ENCODE measurements at places on chromosomes 5 and 9.

GRCh38 chr5:78518365-78519197 is 130.0 kb downstream of the LHFPL2 start:
- DNase-seq: no peak

GRCh38 chr9:20473515-20474013 is 148.7 kb downstream of the MLLT3 start:
- no peak for DNase-seq

DNA sequence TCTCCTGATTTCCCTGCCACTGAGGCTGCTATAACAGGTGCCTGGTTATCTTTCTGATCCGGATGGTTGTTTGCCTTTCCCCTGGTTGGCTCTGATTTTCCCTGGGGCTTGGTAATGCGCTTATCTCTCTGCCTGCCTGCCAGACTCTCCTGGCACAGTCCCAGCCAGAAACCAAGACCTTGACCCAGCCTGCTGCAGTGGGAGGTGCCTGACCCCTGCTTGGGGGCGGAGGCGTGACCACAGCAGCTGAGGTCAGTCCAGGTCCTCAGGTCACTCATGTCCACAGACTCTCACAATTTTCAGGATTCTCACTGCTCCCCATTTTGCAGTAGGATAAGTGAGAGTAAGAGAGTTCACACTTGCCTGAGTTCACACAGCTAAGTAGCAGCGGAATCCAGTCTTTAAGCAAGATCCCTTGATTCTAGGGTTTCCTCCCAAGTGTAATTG is 24.4 kb upstream of the SYNPO start:
- no peak for DNase-seq

- DNase-seq: no peak
Measured at GRCh38 chr5:125197321-125197720, 450.9 kb upstream of the ZNF608 start.

GRCh38 chr9:89984214-89984613 is 379.4 kb downstream of the GADD45G start:
- no peak for DNase-seq

- no peak for DNase-seq
Measured at GRCh38 chr9:110371411-110372007, 33.8 kb upstream of the TXNDC8 start.

GRCh38 chr9:135065151-135065550 is 22.3 kb upstream of the OLFM1 start:
- DNase-seq: no peak

DNA sequence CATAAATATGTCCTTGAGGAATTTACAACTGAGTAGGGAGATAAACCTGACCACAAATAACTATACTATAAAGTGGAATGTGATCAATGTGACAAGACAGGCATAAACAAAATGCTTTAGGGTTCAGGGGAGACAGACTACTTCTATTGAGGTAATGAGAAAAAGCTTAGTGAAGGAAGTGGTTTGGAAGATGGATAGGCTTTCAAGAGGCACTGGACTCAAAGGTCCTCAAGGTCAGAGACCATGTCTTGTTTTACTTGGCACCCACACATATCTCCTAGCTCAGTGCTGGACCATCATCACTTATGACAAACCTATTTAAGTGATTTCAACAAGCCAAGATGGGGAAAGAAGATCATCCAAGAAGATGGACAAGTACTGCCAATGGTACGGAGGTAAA is 257.8 kb downstream of the BNC2 start:
- no peak for DNase-seq

GRCh38 chr9:117377046-117377445 is 37.8 kb downstream of the ASTN2 start:
- no peak for DNase-seq

- DNase-seq: peak; percentile 92
Measured at GRCh38 chr5:132496191-132496630, 5.6 kb upstream of the IRF1 start.

DNA sequence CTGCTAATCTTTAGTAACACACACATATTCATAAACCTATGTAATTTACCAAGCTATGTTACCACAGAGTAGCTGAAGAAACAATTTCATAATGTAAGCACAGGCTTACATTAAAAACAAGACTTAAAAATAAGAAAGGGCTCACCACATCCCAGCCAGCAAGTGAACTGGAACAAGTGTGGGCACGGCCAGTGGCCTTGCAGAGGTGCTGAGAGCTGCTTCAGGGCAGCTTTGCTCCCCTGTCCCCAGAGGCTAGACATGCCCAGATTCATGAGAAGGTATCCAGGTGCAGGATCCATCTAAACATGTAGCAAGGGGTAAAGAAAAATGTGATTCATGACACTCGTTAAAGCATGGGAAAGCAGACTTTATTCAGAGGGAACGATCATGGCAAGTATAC is 62.0 kb upstream of the CKS2 start:
- DNase-seq: no peak

GRCh38 chr5:147830035-147830434 is 1.4 kb downstream of the SPINK1 start:
- DNase-seq: no peak

DNA sequence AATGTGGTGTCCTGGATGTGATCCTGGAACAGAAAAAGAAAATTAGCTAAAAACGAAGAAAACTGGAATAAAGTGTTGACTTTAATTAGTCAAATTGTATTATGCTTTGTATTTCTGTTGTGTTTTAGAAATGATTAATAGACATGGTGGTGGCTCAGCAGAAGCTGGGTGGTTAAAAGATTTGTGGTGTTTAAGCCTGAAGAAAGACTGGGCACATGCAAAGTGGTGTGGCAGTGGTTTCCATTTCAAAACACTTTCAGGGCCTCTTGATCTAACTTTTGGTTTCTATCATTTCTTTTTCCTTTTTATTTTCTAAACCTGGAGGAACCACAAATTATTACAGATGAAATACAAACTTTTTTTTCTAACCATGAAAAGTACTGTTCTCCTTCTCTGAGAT is 44.1 kb downstream of the ADGRV1 start:
- no peak for DNase-seq

DNA sequence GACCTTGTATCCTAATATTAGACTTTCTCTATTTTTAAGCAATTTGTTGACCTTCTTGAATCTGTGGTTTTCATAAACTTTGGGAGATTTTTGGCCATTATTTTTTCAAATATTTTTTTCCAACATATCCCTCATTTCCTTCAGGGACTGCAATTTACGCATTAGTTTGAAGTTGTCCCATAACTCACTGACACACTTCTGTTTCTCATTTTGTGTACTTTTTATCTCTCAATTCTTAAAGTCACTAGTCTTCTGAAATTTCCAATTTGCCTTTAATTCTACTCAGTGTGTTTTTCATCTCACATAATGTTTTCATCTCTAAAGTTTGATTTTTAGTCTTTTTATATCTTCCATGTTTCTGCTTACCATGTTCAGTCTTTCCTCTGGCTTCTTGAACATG is 356.8 kb downstream of the RAB3C start:
- DNase-seq: no peak

DNA sequence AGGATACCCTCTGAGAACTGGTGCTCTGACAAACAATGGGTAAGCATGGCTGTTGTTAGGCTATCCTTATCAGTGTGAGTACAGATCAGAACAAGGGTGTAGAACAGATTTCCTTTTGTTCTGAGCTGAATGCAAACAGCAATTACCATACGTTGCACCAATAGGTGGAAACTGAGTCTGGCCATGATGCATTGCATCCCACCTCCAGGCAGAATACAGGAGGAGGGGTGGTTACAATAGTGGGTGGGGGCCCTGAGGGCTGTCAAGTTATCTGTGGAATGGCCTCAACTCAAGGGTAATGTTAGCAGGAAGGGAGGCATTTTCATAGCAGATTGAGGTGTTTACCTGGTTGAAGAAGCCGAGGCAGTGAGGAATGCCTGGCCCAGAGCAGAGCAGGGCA is 54.3 kb upstream of the GLRX start:
- DNase-seq: no peak

DNA sequence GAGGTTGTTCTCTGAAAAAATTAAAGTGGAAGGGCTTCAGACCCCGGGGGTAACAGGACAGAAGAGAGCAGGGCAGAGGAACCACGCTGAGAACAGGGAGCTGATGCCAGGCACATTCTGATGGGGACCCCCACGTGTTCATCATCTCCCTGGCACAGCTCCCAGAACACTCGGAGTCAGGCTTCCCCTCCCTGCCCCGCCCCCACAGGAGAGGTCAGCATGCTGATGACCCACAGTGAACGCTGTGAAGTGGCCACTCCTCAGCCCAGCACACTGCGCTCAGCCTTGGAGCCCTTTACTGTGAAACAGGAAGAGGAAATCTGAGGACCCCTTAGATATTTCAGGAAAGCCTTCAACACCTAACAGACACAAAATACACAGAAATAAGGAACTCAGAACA is 16.4 kb downstream of the RETREG1 start:
- DNase-seq: no peak

DNA sequence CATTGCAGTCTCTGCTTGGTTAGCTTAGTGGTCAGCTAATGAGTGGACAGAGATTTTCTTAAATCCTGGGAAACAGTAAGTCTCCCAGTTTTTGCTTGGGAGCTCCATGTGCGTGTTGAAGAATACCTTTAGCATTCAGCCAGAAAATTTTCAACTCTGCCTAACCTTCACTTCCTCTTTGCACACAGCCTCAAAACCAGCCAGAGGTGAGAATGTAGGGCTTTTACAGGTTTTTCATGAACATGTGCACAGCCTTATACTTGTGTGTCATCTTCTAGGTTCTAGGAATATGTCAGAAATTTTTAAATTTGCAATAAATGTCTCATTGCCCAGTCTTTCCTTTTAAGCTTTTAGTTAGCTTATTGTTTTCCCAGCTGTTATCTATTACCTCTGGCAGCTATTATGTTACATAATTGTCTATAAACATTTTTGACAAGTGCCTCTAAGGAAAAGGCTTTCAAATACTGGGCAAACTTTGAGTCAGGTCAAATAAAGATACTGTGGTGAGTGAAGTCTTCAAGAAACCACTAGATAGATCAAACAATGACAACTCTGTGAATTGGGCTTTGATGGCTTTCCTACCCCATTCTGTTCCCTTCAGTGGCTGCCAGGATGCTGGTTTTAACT is 12.7 kb downstream of the ADGRV1 start:
- no peak for DNase-seq

- DNase-seq: no peak
Measured at GRCh38 chr5:167814828-167815227, 476.6 kb upstream of the WWC1 start.

GRCh38 chr9:125931211-125931610 is 184.0 kb downstream of the PBX3 start:
- DNase-seq: no peak

- DNase-seq: no peak
Measured at GRCh38 chr9:77063645-77064285, 44.3 kb downstream of the FOXB2 start.

GRCh38 chr9:117189121-117189520 is 225.7 kb downstream of the ASTN2 start:
- no peak for DNase-seq

DNA sequence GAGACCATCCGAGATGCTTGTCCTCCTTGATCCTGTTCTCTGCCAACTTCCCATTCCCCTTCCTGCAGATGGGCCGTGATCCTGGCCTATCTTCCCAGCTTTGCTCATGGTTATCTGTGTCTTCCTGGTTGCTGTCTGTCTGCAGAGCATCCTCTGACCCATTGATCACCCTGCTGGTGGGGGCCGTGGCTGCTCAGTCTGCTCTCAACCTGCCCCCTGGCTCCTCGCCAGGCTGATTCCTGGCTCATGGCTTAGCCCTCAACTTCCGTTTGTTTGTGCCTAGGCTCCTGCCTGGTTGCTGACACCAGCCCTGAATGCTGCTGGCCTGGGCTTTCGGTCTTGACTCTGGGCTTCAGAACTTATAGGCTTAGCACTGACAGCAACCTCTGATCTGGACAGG is 67.1 kb upstream of the SMIM15 start:
- DNase-seq: no peak

DNA sequence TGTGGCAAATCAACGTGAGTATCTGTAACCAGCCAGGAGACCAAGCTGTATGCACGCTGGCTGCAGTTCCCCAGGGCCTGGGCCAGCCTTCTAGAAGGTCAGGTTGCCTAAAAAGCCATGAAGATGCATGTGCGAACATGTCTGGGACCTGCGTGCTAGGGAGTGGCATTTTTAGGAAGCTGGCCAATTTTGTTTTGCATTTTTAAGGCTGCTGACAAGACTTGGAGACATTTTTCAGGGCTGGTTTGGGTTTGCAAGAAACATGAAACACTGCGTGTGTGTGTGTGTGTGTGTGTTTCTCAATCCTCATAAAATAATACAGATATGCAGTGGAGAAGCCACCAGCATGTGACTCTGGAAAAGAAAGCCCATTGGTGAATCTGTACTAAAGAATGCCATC is 5.1 kb downstream of the TGFBI start:
- DNase-seq: no peak

DNA sequence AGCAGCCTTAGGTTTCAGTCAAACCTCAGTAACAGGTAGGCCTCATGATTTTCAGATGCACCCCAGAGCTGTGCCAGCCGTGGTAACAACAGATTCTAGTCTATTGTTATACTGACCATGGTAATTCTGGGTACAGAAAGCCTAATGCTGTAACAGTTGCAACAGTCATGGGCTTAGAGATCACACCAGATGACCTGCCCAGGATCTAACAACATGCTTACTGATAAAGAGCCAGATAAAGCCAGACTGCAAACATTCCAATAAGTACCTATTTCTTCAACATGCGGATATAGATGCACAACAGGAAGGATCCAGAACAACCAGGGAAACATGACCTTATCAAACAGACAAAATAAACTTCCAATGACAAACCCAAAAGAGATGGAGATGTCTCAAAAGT is 42.8 kb downstream of the CERT1 start:
- no peak for DNase-seq

DNA sequence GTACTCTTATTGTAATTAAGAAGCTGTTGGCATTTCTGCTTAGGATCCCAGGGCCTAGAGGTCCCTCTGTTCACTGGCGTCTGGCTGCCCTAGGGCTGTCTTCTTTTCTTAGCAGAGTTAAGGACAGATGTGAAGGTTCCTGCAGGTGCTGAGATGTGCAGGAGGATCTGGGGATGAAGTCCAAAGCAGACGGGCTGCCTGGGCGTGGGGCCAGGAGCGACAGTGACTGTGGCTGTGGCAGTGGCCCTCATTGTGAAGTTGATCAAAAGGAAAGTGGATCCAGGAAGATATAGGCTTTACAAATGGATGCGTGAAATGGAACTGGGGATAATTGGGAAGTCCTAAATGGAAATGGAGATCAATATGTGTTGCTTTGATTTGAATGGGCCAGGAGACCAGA is 19.1 kb upstream of the SH3PXD2B start:
- DNase-seq: no peak

DNA sequence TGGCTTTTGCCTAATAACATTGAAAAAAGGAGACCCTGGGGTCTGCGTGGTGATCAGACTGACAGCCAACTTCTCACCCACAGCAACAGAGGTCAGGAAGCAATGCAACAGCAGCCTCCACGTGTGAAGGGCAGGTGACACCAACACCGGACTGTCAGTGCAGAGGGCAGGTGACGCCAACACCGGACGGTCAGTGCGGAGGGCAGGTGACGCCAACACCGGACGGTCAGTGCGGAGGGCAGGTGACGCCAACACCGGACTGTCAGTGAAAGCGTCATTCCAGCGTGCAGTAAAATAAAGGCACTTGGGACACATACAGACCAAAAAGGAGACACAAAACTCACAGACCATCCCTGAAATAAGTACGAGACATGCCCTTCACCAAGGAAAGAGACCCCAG is 37.2 kb upstream of the CEP72 start:
- DNase-seq: no peak

- DNase-seq: no peak
Measured at GRCh38 chr5:58002323-58002722, 457.6 kb downstream of the PLK2 start.
